ENCODE measurements at places on chromosomes 7 and 10.

- DNase-seq: no peak
These were observed 5.3 kb downstream of the HOXA11 start for GRCh38 chr7:27179503-27180430.

GRCh38 chr7:95002775-95003174, 95.4 kb downstream of the PPP1R9A start:
- DNase-seq: no peak

DNA sequence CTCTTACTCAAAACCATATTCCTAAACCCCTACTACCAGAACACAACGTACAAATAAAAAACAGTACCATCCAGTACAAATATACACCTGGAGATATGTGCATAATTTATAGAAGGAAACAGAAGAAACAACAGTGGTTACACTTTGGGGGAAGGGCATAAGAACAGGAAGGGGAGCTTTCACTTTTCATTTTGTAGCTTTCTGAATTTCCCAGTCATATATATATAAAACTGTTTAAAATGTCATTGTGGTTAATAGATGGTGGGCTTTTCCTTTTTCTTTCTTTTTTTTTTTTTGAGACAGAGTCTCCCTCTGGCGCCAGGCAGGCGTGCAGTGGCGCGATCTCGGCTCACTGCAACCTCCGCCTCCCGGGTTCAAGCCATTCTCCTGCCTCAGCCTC, 47.2 kb downstream of the MALSU1 start:
- no peak for DNase-seq

DNA sequence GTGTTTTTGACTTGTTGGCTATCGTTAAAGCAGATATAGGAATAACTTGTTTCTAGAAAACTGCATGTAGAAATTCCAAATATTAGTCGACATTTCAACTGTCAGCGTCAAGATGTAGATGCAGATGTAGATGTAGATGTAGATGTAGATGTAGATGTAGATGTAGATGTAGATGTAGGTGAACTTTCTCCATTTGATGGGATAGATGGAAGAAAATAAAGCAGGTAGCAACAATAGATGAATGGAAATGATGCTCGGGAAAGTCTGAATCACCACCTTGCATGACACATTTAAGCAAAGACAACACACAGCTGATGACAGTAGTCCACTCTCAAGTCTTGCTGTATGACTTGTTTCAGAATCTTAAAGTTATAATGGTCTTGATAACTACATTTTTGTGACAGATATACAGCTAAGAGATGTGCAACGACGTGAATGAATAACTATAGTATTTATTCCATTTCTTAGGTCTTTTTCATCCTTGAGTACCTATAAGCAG, 53.5 kb downstream of the SND1 start:
- no peak for DNase-seq

DNA sequence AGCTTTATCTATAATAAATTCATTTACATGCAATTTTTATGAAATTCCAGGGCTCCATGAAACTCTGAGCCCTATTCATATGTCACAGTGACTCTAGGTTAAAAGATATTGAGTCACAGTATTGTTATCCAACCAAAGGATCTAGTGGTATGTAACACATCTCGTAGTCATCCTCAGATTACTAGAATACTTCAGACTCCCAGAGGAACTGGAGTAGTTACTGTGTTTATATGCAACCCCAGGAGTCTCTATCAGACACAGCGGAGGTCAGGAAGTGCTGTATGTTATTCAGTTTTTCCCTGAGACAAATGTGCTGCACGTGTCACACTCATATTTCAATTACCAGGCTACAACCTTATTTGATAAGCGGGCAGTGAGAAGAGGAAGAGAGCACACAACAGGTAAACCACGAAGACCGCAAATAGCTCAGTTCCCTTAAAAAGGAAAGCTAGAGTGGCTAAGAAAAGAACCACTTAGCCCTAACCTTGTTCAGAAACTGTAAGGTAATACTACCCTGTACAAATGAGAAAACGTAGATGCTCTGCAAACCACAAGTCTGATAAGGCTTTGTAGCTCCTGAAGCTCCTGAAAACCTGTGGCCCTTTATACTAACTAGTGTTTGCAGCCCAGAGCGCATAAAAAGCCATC, 114.0 kb upstream of the CNTNAP2 start:
- DNase-seq: no peak

DNA sequence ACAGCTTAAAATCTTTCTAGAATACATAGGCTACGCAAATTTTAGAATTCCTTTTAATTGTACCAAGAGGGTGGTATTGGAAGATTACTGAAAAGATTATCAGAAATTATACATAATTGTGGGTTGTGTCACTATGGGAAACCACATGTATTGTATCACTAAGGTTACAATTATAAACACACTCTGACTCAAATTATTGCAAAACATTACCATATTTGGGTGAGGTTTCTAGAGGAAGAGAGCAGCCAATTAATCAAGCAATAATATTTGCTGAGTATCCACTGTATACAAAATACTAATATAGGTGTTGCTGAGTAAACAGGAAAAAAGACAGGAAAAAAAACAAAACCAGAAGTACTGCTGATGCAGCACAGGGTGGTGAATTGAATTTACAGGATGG, 3.1 kb upstream of the CAPZA2 start:
- peak; percentile 34 for DNase-seq

DNA sequence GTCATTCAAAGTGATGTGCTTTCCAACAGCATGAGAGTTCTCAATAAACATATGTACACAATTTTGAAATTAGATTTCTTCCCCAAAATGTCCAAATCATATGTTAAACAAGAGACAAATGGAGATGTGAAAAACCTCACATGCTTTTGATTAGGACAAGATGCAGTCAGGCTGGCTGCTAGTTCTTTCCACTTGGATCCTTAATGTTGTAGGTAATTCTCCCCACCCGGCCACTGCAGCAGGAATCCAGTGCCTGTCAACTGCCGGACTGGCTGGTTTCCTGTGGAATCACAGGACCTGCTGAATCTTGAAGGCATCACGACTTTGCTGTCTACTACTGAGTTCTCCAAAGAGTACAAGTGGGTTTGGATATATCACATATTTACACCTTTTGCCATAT, 138.6 kb upstream of the AKR1E2 start:
- DNase-seq: no peak

- DNase-seq: peak; percentile 44
These were observed 100.2 kb upstream of the PRSS58 start for GRCh38 chr7:142357953-142358520.

- no peak for DNase-seq
These were observed 3.3 kb downstream of the SRGN start for GRCh38 chr10:69091143-69091651.

DNA sequence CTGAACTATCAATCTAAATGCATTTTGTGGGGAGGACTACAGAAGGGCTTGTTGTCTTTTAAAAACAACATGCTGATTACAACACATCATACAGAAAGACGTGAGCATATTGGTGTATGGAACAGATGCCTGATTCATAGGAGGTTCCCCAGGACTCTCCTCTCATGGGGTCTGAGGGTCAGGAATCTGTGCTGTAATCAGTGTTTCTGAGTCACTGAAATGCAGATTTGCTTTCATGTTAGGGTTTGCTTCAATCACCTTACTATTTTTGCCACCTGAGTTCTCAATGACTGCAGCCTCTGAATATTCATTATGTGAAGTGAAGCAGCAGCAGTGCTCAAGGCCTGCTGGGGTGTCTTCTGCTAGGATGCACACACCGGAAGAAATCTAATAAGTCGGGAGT, 550 bp upstream of the ANK3 start:
- DNase-seq: no peak

DNA sequence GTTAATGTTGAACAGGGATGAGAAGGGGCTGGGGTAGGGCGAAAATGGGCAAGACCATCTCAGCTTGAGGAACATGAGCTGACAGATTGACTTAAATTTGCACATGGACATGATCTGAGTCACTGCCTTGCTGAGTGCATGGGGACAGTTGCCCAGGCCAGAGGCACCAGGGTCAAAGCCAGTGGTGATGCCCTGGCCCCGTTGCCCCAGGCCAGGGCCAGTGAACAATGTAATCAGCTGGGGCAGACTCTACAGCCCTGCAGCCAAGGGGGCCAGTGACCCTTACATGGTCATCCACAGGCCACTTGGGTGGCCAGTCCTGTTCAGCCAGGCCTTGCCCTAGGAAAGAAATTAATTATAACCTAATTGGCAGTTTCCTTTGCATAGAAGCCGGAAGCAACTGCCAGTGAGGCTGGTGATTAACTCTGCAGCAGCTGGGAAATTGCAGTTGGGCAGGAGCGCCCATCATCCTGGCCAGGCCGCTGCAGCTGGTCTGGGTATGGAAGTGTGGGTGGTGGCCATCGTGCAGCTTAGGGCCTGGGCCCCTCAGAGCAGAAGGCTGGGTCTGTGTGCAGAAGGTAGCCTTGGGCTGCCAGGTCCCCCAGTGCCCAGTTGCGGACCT, 9.6 kb downstream of the RET start:
- no peak for DNase-seq

DNA sequence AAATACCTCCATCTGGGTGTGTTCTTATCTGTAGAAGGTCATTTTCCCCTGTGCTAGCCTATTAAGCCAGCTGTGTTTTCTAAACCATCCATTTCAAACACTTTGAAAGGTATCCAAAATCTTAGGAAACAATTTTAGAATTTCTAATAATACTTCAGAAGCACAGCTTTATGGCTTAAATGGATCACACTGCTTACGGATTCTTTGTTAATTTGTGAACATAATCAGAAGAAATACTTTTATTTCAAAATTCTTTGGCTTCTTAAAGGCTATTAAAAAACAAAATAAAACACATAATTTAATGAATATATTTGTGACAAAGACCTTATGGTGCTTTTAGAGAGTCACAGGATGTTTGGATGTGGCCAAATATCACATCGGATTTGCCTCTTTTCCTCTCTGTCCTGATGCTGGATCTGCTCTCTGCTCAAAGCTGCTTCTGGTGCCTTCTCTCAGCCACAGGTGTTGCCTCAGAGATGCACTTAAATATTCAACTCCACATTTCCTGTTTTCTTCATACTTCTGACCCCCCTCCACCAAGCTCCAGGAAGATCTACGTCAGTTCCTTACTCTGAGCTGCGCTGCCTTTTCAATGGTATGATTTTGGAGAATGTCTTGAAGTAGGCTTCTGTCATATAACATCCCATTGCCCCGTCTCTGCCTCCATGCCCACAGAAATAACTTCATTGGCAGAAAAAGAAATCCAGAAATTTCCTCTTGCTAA, 230.6 kb downstream of the MLLT10 start:
- no peak for DNase-seq

DNA sequence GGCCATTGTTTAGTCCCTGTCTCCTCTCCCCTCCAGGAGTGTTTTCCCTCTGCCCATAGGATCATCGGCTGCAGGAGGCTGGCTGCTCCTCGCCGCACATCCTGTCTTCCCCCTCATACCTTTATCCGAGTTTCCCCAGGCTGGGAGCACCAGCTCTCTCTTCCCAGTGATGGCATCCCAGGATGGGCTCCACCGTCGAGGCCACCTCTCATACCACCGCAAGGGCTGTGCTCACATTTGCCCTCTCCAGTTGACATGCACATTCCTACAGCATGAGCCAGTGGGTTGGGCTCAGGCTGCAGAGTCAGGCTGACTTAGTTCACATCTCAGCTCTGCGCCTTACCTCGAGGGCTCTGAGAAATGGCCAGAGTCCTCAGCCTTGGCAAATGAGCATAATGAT, 12.1 kb downstream of the HKDC1 start:
- DNase-seq: no peak

DNA sequence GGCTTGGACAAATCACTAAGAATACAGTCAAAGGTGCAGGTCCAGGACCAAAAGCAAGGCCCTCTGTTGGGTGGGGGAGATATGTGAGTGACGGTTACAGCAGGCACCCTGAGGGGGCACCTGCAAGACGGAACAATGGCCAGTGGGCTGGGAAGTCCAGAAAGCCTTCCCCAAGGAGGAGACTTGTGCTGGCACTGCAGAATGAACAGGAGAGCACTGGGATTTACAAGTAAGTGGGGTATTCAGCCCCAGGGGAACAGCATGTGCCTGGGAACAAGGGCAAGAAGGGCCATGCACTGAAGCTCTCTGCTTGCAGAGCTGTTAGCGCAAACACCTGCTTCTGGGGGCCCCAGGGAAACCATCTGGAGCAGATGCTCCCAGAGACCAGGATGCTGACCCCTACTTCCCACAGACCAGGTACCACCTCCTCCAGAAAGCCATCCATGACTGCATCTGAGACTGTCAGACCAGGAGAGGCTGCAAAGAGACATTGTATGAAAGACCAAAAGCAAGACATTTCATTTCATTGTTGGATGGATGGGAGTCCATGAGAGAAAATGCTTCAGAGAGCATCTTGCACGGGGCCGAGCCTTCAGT, 24.6 kb upstream of the ZMIZ1 start:
- no peak for DNase-seq

- DNase-seq: no peak
These were observed 97.5 kb downstream of the TNS3 start for GRCh38 chr7:47484457-47484856.
